ENCODE measurements at places on chromosomes 2 and 18. TPM values are rescaled to one million over a fixed set of nuclear protein-coding genes. Genes with fewer than 3 reads are reported as not detected.

DNA sequence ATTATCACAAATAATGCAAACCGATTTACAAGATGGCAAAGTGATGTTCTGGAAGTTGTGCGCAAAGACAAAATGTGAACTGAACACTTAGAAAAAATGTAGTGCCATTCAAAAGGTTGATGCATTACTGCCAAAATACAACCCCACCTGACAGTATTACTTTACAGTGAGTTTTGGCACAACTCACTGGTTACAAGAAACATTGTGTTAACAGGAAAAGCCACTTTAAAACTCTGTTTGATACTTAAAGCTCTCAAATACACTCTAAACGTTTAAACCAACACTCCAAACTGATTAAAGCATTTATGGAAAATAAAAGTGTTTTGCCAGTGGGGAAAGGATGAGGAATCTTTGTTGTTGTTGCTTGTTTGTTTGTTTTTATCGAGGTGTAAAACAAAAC is 173.4 kb upstream of the SATB2 start:
- no peak for DNase-seq

GRCh38 chr2:209076151-209076550 is 347.7 kb upstream of the MAP2 start:
- DNase-seq, result no peak

DNA sequence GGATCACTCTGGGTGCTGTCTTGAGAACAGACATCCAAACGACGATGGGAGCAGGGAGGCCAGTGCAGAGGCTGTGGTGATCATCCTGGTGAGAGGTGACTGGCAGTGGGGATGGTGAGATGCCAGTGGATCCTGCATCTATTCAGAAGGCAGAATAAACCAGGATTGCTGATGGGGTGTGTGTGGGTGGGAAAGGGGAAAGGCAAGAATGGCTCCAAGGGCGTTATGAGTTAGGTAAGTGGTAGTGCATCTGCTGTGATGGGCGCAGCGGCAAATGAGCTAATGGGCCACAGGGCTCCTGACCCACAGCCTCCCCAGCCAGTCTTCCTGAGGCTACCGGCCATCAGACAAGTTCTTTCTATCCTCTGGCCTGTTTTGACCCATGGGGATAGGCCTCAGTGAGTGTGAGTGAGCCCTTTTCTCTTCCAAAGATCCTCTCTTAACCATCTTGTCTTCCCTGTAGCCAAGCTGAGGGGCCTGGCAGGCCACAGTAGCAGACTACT is 29.6 kb downstream of the SERTAD2 start:
- DNase-seq, result no peak

DNA sequence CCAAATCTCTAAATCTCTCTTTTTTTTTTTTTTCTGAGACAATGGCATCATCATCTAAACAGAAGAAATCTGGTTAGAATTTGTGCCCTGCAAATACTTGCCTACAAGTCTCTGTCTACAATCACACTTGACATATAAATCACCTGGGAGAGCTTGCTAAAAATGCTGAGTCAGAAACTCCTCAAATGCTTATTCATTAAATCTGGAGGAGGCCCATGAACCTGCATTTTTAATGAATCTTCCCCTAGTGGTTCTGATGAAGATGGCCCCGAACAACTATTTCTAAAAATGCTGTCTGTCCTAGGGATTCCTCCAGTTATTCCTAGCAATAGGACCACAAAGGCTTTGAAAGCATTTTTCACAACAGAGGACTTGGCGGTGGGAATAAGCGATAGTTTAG is 1.6 kb upstream of the CSRNP3 start:
- no peak for DNase-seq

GRCh38 chr2:202091476-202091875 is 18.4 kb downstream of the KIAA2012 start:
- no peak for DNase-seq

Gene PROKR1
- 1.8 TPM for polyA plus RNA-seq

Gene ANKRD62
- polyA plus RNA-seq, result 0.06 TPM

Gene COL4A3
- polyA plus RNA-seq, result 0.09 TPM

Gene MGAT4A
- polyA plus RNA-seq, result 5.1 TPM

Gene ADRA2B
- 2.9 TPM for polyA plus RNA-seq
